Activated CD4-positive, CD25-positive, alpha-beta regulatory T cell treated with anti-CD3 and anti-CD28 coated beads, Interleukin-2, amount 50 U/mL, for 24 hours (primary cell): ENCODE measurements at places on chromosomes 13 and 19.

- ATAC-seq, result no peak
Observed at GRCh38 chr19:10911579-10912363, 16.7 kb downstream of the YIPF2 start.

DNA sequence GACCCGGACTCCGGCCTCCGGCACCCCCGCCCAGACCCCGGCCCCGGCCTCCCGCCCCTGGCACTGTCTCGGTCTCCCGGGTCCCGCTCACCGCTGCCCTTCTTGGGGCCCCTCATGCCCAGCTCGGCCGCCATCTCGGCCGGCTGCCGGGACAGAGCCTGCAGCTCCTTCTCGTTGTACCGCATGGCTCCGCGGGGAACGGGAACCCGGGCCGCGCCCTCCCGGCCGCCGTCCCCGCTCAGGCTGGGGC is 140 bp downstream of the PLEKHJ1 start:
- ATAC-seq, result no peak

DNA sequence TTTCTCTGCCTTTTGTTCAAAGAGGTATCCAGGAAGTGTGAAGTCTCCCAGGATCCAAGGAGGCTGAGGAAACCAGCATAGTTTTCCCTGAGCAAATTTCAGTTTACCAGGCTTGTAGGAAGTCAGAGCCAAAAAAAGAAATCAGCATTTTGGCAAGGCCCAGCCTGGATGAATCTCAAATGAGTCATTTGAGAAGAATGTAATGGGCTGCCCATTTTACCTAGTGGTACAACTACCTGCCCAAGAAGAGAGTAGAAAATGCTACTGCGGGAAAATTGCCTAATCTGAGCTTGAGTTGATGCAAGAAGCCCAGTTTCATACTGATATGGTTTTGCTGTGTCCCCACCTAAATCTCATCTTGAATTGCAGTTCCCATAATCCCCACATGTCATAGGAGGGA is 284.1 kb upstream of the ZNF507 start:
- ATAC-seq, result no peak

- ATAC-seq, result no peak
Observed at GRCh38 chr19:55525289-55526101, 11.4 kb downstream of the SBK2 start.

GRCh38 chr13:48492096-48492440 is 40.8 kb downstream of the RCBTB2 start:
- peak; percentile 30 for ATAC-seq

GRCh38 chr19:55147545-55148251 is 1.3 kb downstream of the TNNT1 start:
- ATAC-seq, result no peak

DNA sequence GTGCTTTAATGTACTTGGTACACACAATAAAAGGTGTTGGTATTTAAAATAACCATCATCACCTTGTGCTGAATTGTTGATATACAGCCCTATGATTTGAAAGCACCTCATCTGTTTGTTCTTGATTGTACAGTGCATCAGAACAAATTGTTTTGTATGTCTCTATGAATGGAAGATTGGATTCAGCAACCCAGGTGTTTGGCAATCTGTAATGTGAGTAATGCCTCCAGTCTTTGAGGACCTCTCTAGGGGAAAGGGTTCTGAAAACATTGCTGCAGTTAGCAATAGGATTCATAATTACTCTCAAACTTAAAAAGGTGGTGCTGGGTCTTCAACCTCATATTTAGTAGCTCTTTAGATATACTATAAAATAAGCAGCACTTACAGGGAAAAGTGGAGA is 341.8 kb downstream of the OXGR1 start:
- no peak for ATAC-seq

DNA sequence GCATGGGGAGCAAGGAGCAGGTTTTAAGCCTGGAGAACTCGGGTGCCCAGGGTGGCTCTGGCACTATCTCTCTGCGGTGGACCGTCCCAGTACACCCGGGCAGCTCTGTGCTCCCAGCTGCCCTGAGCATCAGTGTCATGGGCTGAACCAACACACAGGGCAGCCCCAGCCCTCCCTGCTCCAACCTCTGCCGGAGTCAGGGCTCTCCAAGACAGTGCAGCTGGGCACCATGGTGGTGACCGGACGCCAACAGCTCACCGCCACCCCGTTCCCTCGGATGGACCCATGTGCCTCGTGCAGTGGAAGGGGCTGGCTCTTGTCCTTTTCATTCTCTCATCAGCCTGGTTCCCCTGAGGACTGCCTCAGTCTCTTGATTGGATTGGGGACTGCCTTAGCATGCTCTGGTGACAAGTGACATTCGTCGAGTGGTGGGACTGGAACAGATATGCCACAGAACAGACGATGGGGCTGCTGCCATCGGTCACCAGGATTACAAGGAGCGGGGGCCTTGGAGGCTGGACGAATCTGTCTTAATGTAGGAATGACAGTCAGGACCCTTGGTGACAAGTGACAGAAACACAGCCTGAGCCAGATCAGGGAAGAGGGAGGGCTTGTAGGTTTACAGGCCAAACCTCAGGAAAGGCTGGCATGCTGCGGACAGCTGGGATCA is 25.7 kb upstream of the VSTM2B start:
- no peak for ATAC-seq

- no peak for ATAC-seq
Observed at GRCh38 chr19:43847884-43848283, 20.8 kb downstream of the ZNF283 start.

- no peak for ATAC-seq
Observed at GRCh38 chr13:32017474-32017873, 14.1 kb upstream of the FRY start.

DNA sequence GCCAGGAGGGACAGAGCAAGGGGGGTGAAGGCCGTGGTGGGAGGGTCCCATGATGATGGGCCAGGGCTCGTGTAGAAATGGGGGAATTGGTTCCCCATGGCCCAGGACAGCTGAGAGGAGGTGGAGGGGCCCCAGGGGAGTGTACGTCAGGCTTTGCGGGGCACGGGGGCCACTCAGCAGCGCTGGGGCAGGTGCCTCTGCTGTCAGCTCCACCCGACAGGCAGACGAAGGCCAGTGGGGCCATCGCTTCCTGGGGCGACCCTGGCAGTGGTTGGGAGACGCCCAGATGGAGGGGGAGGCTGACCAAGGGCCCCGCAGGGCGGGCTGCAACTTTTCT is 1.9 kb upstream of the TEKTIP1 start:
- ATAC-seq, result no peak

DNA sequence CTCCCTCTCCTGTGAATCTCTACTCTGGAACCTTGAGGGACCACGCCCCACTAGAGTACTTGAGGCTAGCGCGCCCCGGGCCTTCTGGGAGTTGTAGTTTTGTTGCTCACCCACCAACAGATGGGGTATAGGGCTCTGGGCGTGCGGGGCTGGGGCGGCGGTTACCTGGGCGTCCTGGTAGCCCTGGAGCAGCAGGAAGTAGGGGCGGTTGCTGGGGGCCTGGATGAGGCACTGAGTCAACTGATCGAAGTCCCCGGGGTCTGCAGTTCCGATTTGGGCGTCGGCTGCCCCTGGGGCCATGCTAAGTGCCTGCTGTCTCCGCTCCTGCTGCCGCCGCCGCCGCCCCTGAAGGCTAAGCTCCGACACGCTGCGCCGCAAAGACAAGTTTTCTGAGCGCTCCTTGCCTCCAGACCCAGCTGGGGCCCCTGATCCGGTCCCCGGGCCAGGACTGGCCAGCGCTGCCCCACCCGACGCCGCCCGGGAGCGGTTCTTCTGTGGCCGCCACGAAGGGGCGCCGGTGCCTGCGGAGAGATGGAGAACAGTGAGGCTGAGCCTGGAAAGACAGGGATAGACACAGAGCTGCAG is 5.3 kb downstream of the RASIP1 start:
- no peak for ATAC-seq

DNA sequence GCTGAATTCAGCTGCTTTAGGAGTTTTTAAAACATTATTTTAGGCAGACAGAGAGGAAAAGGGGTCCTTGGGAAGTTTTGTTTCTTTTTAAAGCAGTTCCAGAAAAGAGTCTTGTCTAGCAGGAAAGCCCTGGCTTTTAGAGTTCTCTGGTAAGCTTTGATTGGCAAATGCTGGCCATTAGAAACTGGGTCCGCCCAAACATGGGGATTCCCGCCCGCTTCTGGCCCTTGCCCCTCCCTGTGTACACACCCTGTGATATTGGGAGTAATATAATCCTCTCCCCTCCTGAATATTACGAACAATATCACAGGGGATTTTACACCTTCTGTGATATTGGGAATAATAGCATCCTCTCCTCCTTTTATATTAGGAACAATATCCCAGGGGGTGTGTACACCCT is 58.9 kb downstream of the ERICH4 start:
- no peak for ATAC-seq

GRCh38 chr13:27605610-27606200 is 14.6 kb downstream of the LNX2 start:
- ATAC-seq, result no peak

DNA sequence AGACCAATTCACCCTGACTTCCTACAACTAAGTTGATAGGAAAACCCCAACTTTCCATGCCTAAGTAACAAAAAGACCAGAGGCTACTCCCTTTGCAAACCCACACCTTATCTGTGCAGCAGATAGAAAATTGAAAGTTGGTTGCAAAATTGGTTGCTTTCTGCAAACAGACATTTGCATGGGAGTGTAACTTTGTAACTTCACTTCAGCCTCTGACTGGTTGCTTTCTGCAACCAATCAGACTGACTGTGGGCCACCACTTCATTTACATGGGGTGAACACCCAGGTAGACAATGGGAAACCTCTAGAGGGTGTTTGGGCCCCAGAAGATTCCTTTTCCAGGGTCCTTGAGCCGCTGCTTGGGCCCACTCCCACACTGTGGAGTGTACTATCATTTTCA is 9.8 kb downstream of the TEX30 start:
- ATAC-seq, result no peak

- ATAC-seq, result no peak
Observed at GRCh38 chr19:7833225-7834099, 3.4 kb downstream of the EVI5L start.

DNA sequence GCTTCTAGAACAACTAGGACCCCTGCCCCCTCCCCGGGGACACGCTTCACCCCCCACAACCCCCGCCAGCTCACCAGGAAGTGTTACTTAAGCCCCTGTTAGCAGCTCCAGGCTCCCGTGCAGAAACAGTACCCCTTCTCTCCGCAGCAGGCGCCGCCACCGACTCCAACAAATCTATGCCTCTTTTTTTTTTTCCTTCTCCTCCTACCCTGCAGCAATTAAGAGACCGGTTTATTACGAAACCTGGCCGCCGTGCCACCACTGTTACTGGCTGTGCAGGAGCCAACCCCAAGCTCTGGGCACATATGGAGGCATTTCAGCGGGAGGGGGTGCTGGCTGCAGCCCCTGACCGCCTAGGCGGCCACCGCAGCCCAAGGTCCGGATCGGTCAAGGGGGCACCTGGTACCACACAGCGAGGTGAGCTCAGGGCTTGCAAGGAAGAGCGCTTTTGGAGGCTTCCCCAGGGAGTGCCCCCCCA is 2.4 kb downstream of the GADD45B start:
- no peak for ATAC-seq

DNA sequence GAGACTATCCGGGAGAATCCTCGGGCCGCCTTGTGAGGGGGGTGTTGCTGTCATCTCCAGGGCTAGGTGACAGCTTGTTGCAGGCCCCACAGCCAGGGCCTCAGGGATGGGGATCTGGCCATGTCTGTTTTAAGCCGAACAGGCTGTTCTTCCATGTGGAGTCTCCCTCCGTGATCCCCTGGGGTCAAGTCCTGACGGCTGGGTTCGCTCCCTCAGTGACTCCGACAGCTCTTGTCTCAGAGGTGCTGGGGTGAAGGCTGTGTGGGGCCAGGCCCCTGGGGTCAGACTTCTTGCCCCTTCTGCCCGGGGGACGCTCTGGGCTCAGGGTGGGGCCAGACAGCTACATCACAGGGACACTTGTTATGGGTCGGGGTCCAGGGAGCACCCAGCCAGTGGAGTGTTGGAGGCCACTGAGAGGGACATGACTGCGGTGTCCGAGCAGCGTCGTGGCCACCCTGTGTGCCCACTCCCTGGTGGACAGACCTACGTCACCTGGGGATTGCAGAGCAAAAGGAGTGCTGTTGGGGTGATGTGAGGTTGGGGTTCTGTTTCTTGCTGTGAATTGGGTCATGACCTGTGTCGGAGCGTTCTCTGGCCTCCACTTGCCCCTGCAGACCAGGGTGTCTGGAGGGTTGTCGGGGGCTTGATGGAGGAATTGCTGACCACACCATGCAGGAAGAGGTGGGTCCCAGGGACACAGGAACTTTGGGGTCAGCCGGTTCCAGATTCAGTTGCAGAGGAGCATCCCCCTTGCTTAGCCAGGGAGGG is 21.5 kb downstream of the EPN1 start:
- no peak for ATAC-seq

- no peak for ATAC-seq
Observed at GRCh38 chr19:1491114-1491848, at the start of gene REEP6. Gene REEP6, plus strand, starts transcription at chr19:1491181. Its CDS starts 89 bp downstream, at chr19:1491270.

GRCh38 chr13:64154514-64154913 is 2738.9 kb upstream of the PCDH20 start:
- ATAC-seq, result no peak

- no peak for ATAC-seq
Observed at GRCh38 chr19:48147597-48148175, 22.5 kb downstream of the LIG1 start.

- ATAC-seq, result no peak
Observed at GRCh38 chr13:50149932-50150331, 134.7 kb downstream of the KCNRG start.

DNA sequence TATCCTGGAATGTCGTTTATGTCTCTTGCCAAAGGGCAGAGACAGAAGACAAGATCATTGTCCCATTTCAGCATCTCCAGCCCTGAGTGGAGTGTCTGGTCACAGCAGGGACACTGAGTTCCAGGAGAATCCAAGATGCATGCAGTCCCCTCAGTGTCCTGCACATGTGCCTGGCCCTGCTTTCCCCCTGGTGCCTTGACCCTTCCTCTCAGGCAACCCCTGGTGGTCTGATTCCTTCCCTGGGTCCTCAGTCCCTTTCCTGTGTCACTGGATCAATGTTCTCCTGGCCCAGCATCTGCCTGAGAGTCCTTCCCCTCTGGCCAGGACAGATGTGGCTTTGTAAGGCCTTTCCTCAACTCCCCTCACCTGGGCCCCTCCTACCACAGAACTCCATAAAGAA is 9.0 kb downstream of the CEACAM21 start:
- no peak for ATAC-seq

- no peak for ATAC-seq
Observed at GRCh38 chr19:5059213-5059574, 90.3 kb downstream of the KDM4B start.

- ATAC-seq, result no peak
Observed at GRCh38 chr19:29325241-29325975, 112.5 kb upstream of the UQCRFS1 start.

DNA sequence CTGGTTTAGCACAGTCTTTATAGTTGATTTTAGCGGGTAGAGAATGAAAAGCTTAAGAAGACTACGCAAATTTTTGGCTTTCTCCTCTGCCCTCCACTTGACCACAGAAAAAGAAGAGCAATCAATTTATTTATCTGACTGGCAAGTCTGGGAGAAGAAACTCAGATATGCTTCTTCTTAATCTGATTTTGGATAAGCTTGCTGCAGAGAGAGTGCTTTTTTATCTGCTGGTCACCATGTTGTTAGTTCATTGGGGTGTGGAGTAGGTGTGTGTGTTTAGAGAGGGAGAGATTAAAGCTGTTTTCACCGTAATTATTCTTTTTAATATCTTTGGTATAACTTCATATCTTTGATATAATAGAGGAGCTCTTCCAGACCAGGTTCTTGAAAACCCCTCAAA is 471.4 kb upstream of the SLC10A2 start:
- ATAC-seq, result no peak
